ENCODE measurements at places on chromosomes 3 and 15.

DNA sequence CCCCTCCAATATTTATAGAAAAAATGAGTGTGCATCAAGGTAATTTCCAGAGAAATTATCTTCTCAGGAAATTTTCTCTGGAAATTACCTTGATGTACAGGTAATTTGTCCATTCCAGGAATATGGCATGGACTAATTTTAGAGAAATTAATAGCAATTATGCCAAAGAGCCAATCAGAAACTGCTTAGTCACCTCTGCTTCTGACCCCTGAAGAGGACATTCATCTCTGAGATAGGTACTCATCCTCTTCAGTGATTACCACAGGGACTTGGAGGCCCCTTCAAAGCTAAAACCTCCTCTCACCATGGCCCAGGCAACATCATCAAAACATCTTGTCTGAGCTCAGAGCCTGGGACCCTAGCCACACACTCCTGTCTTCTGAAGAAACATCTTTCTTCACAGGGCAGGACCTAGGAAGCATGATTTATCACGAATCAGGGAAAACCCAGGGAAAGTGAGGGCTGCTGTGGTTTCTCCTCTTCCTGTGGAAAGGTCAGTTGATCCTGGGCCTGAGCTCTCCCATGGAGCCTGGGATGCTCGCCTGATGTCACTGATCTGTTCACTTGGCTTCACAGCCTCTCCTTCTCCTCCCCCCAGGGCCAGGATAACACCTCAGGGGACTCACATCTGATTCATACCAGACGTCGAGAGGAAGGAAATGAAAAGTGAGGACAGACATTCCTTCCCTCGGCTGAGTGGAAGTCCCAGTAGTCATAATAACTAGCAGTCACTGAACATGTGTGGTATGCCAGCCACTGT lies 210.5 kb downstream of the DTWD1 start:
- no peak for DNase-seq

GRCh38 chr15:91376038-91376437 lies 276.0 kb downstream of the SV2B start:
- no peak for DNase-seq

DNA sequence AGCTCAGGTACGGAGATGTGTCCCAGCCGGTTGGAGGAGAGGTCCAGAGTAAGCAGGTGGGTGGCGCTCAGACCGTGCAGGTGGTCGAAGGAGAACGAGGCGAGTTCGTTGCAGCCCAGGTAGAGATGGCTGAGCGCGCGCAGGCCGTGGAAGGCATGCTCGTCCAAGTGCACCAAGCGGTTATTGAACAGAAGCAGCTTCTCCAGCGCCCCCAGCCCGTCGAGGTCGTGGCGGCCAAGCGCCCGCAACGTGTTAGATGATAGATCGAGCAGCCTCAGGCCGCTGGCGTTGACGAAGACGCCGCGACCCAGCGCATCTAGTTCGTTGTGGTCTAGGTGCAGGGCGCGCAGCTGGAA lies 648 bp downstream of the AMIGO3 start:
- no peak for DNase-seq

- DNase-seq: no peak
Observed at GRCh38 chr3:61236556-61236955, 14.7 kb downstream of the FHIT start.

- DNase-seq: no peak
Observed at GRCh38 chr3:131393051-131393450, 11.5 kb downstream of the NUDT16 start.

DNA sequence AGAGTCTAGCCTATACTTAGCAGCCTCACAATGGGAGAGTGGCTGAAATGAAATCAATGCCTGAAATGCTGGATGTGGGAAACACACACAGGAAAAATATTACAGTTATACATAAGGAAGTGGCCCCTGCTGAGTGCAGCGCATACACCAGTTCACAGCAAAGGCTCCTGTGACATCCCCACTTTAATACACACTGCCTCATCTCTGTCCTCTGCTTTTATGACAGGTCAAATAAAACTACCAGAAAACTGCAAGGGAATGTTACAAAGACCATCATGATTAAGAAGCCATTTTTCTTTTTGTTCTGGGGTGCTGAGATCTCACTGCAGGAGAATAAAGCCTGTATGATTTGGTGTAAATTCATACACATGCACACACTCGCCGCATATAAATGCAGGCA lies 214.3 kb downstream of the ARRDC4 start:
- no peak for DNase-seq

GRCh38 chr3:143991713-143992112 lies 20.1 kb downstream of the DIPK2A start:
- no peak for DNase-seq

- peak; percentile 44 for DNase-seq
Observed at GRCh38 chr15:82108489-82109078, 62.8 kb upstream of the MEX3B start.

DNA sequence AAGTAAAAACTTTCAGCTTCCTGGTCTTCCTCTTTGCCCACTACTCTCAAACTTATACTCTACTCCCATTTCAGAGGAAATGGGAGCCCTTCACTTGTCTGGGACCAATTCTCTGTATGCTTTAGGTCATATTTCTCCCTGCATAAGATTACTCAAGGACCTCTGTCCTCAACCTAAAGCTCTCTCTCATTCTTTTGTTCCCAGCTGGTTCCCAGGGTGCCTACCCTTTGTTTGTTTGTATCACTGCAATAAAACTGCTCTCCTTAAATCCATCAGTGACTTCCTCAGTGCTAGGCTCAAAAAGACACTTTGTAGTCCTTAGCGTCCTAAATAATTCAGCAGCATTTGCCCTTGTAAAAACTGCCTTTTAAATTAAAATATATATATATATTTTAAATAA lies 2.9 kb downstream of the NGRN start:
- no peak for DNase-seq

GRCh38 chr3:172129498-172129849 lies 90.1 kb downstream of the FNDC3B start:
- DNase-seq: peak; percentile 70

DNA sequence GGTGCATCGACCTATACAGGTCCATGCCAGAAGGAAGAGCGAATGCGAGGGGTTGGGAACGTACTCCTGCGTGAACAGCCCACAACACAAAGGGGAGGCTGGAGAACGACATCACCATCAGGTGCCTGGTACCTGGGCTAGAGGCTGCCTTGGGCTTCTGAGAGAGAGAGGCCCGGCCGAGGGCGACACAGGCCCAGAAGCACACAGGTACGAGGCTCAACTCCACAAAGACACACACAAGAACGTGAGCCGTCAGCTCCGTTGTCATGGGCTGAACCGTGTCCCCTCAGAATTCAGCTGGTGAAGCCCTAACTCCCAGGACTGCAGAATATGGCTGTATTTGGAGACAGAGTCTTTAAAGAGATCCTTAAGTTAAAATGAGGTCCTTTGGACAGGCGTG lies 134.3 kb downstream of the ATP10A start:
- DNase-seq: no peak

DNA sequence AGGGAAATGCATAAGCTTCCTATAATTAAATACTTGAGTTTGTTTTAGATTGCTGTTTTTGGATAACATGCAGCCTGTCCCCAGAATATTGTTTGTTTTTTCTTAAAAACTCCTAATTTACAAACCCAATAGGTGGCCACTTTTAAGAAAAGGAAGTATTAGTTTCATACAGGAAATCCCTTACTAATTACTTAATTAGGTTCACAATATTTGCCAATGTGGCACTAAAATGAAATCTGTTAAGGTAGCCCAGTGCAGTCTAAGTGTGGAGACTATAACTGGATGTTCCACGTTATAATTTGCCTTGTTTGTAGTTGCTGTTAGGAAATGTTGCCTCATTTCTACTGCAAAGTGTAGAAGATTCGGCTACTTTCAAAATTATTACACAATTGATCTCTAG lies 195.8 kb downstream of the BBX start:
- no peak for DNase-seq

DNA sequence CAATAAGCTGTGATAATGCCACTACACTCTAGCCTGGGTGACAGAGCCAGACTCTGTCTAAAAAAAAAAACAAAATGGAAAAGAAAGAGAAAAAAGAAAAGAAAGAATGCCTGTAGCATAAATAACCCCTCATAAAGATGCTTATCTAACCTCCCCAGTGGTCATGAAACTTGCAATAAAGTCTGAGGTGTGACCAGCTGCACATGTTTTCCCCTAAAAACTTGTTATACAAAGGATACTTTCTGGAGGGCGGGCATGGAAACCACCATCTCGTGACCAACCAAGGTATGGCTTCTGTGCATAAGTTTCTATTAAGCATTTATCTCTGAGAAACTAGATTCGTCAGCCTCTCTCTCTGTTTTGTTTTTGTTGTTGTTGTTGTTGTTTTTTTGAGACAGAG lies 21.8 kb downstream of the CCDC32 start:
- DNase-seq: no peak

DNA sequence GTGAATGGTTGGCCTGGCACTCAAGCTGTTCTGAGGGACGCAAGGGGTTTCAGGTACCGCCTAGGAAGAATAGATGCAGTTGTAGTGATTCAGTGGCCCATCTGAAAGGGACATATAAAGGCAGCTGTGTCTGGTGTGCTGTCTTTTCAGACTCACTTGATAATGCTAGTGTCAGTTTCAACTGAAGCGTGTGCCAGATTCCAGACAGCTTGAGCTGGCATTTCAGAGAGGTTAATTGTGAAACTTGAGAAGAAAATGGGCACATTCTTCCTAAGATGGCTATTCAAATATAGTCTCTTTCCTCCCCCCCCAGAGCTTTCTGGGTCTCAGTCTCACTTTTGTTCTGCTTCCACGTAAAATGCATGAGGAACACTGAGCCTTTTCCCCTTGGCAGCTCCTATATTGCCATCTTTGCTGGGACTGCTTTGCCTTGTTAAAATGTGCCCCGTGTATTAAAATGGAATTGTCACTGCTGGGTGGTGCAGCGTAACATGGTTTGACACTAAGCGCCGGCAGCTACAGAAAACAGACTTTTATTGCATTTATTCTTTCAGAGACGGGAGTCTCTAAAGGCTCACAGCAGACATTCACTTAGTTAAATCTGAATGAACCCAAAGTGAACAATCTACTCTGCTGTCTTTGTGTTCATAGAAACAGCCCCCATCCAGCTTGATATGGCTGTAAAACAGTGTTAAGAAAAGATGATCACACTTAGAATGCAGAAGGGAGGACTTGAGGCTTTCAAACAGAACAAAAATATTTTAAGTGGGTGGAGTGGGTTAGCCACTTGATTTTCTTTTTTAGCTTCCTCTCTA lies 478.7 kb downstream of the RBMS3 start:
- no peak for DNase-seq

DNA sequence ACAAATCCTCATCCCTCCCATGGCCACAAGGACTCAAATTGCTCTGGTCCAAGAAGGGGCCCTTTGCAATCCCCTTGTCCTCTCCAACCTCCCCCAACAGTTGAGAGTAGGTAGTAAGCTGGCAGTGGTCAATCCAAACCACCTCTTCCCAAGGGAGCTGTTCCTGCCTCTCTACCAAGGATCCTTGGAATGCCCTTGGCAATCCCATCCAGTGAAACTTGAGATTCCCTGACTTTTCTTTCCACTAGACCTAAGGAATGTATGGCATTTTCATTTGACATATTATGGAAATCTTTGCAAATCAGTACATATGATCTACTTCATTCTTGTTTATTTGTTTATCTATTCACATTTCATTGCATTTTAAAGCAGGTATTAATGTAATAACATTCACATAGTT lies 4.8 kb upstream of the RBP2 start:
- DNase-seq: no peak

DNA sequence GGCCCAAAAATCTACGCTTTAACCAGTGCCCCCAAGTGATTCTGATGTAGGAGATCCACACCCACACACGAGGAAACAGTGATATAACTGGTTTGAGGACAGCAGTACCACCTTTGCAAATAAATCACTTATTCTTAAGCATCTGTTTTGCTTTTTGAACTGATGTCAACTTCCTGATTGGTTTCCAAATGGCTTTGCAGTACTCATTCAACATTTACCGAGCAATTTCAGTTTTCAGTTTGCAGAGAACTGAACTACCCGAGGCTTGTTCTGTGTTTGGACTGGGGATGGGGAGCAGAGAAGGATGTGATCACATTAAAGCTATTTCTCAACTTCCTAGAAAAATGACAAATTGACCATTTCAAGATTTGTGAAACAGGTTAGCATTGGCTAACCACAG lies 1.1 kb upstream of the GYG1 start:
- peak; percentile 90 for DNase-seq

- peak; percentile 40 for DNase-seq
Observed at GRCh38 chr3:169813757-169814517, 1.2 kb upstream of the LRRC34 start.

DNA sequence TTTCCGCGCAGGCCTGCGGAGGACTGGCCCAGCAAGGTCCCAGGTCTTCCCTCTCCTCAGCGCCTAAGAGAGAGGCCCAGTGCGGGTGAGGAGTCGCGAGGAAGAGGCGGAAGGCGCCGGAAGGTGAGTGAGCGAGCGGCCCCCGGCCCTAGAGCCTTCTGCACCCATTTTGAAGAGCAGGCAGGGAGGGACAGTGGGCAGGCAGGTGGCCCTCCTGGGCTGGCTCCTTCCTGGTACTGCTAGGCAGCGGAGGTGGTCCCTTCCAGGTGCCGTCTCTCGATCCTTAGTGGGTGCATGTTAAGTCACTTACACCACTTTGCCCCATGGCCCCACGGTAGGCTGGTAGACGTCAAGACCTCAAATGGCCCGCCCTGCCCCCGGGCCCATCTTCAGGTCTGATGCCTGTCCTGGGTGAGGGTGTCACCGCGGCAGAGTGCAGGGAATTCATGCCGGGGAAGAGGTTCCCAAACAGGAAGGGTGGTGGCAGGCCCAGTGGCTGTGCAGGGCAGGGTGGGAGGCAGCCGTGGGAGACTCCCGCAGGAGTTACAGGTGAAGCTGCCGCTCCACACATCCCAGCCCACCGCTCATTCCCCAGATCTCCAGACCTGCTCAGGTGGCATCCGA lies 14.4 kb downstream of the PAK6 start:
- no peak for DNase-seq

DNA sequence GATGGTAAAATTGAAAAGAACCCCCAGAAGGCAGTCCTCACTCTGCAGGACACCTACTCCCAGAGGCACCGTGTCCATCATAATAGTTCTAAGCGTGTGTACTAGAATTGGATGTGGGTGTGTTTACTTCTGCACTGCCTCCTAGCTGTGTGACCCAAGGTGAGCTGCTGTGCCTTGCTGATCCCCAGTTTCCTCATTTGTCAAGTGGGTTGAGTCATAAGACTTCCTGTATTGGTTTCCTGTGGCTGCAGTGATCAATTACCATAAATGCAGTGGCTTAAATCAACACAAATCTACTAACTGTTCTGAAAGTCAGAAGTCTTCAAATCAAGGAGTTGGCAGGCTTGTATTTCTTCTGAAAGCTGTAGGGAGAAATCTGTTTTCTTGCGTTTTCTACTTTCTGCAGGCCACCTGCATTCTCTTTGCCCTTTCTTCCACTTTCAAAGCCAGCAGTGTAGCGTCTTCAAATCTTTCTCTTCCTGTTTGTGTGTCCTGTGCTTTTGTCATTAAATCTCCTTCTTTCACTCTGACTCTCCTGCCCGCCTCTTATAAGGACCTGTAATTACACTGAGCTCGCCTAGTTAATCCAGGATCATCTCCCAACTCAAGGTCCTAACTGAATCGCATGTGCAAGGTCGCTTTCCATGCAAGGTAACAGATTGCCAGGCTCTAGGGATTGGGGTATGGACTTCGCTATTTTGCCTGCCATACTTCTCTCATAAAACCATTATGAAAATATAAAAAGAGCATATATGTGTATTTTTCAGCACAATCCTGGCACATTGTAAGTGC lies 59.0 kb downstream of the RORA start:
- no peak for DNase-seq

GRCh38 chr3:18087988-18088387 lies 337.2 kb downstream of the SATB1 start:
- no peak for DNase-seq

All from inflammatory macrophage (primary cell).